ENCODE measurements at places on chromosomes 7 and 10.

DNA sequence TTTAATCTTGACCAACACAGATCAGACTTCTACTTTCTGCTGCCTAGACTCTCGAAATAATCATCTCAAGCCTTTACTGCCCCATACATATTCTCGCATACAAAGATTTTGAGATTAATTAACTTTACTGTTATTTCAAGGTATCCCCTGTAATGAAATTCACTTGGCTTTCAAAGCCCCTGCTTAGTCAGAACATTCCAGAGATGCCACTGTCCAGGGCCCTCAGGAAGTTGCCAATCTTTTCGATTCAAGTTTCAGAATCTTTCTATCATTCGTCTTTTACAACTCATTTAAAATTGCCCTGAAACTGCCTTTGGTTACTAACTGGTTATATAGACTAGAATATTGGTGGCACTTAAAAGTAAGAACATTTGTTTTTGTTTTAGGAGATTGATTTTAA, 320.2 kb downstream of the CDK14 start:
- no peak for DNase-seq

DNA sequence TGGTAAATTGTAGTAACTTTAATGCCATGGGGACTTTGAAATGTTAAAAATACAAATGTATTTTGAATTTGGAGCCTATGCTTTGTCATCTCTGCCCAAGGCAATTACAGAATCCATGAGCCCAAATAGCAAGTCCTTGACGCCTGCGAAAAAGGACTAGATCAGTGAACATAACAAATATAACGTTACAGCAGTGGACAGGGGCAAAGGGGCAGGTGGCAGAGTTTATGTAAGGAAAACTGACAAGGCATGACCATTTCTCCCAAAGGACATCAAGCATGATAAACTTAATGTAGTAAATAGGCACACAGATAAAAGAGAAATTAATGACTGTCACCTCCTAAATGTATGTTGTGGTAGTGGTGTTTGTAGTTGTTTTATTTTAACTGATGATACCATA, 297.1 kb downstream of the LRRTM3 start:
- DNase-seq, result no peak

DNA sequence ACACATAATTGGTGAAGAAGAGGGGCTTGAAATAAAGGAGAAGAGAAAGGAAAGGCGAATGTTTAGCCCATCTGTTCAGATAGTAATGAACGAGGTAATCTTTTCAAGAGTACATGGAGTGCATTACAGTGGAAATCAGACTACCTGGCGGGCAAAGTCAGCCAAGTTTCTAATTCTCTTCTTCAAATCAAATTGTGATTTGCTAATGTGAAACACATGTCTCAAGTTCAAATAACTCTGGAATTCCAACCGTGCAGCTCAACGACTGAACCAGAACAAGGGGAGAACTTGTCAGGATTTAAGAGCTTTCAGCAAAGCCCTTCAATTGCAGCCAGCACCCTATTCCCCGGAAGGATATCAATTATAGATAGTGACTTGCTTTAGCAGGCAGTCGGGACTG, 216.9 kb downstream of the GLI3 start:
- no peak for DNase-seq

DNA sequence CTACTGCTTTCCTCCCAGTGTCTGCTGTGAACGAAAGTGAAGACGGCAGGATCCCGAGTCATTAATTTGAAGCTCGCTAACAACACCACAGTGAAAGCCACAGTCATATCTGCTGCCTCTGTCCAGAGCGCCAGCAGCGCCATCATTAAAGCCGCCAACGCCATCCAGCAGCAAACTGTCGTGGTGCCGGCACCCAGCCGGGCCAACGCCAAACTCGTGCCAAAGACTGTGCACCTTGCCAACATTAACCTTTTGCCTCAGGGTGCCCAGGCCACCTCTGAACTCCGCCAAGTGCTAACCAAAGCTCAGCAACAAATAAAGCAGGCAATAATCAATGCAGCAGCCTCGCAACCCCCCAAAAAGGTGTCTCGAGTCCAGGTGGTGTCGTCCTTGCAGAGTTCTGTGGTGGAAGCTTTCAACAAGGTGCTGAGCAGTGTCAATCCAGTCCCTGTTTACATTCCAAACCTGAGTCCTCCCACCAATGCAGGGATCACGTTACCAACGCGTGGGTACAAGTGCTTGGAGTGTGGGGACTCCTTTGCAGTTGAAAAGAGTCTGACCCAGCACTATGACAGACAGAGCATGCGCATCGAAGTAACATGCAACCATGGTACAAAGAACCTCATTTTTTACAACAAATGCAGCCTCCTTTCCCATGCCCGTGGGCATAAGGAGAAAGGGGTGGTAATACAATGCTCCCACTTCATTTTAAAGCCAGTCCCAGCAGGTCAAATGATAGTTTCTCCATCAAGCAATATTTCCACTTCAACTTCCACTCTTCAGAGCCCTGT, 94.8 kb upstream of the KCNMA1 start:
- DNase-seq, result no peak

- DNase-seq, result no peak
Observed at GRCh38 chr7:156566812-156567549, 73.6 kb upstream of the RNF32 start.

DNA sequence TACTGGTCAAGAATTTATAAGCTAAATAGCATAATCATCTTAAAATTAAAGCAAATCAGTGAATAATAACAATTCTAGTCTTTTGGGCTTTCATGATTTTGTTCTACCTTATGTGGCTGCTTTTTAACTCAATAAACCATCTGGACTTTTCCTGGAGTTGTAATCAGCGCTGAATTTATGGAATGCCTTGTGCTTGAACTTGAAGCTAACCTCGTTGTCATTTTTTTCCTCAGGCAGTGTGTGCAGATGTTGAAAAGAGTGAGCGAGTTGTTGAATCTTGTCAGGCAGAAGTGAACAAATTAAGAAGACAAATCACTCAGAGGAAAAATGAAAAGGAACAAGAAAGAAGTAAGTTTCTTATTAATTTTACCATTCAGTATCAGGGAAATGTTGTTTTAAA, 29.5 kb downstream of the ABRAXAS2 start:
- DNase-seq, result no peak

Data from activated CD4-positive, alpha-beta T cell treated with anti-CD3 and anti-CD28 coated beads for 1 hour (primary cell).